Neural crest cell (in vitro differentiated cells): ENCODE measurements at places on chromosomes 12 and 14. TPM values are rescaled to one million over a fixed set of nuclear protein-coding genes. Genes with fewer than 3 reads are reported as not detected.
A peak's percentile ranks its signal among the peaks of the same experiment; 100 is the strongest.

DNA sequence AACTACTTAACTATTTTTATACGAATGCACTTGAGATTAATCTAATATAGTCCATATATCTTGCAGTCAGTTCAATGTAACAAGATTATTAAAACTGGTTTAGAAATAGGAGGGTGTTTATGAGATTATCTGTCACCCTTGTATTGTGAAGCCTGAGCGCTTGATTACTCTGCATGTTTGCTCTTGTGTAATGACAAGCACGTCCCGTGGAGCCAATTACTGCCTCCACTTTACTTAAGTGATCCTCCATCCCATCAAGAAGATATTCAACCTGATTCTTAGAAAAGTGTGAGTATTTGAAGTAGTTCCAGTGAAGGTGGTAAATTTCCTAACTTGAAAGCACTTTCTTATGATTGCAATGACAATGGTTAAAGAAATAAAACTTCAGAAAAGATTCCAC lies 415.2 kb upstream of the GARIN6 start:
- H3K4me1 ChIP-seq = peaks cover 10% of the 10 kb centered on the region
- DNase-seq = no peak
- H3K36me3 ChIP-seq = peaks cover 8% of the 10 kb centered on the region
- H3K27me3 ChIP-seq = no peaks in the 10 kb centered on the region
- H3K4me3 ChIP-seq = no peak overlapping the region
- no peak overlapping the region for H3K27ac ChIP-seq

The COQ5 gene
- 38.5 and 39.0 TPM in 2 replicates for total RNA-seq

DNA sequence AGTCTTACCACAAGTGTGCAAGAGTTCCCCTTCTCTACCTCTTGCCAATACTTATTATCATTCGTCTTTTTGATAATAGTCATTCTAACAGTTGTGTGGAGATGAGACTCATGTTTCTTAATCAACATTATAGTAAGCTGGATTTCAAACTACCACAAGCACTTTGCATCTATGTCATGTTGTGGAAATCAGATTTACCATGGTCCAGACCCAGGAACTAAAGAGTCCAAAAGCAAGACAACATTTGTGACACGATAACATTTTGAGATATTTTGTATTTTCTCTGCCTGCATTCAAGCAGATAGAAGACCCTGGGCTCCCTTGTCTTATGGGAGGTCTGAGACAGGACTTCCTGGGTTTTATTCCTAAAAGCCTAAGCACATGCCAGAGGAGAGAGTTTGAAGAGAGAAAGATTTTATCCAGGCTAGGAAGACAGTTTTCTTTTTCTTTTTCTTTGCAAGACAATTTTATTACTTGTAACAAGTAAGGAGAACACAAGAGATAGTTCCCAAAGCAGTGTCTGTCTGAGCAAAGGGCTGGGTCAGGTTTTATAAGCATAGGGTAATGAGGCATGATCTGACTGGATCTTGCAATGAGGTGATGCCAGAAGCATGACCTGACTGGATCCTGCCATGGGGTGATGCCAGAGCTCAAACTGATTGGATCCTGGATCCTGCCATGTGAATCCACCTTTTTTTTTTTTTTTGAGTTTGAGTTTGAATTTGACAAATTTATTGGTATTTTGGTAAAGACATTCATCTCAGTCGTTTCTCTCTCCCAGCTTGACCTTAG lies 180.5 kb upstream of the HMGA2 start:
- H3K27ac ChIP-seq = no peak overlapping the region
- no peaks in the 10 kb centered on the region for H3K27me3 ChIP-seq
- H3K4me3 ChIP-seq = no peak overlapping the region
- H3K4me1 ChIP-seq = peaks cover 5% of the 10 kb centered on the region
- H3K36me3 ChIP-seq = no peaks in the 10 kb centered on the region

DNA sequence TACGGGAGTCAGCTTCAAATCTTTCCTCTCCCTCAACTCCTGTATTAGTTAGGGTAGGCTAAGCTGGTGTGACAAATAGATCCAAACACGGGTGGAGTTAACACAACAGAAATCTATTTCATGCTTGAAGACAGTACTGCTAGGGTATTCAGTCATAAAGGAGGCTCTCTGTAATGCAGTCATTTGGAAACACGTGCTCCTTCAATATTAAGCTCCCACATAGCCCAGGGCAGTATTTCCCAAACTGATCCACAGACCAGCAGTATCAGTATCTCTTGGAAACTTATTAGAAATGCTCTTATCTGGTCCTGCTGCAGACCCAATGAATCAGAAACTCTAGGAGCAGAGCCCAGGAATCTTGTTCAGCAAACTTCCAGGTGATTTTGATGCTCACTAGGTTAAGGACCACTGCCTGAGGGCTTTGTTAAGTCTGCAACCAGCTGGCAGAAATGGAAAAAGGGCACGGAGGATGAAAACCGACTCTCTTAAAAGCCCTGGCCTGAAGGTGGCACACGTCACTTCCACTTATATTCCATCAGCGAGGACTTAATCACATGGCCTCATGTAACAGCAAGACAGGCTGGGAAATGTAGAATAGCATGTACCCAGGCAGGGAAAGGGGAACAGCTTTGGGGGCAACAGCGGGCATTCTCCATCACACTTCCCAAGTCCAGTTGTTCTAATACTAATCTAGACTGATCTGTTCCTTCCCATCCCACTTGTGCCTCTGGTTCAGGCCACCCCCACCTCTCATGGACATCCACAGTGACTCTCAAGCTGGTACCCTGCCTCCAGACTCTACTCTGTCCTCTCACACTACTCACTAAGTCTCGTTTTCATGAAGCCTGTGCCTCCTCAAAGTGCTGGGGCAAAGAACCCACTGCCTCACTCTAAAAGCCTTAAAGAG lies 38.2 kb upstream of the RIC8B start:
- no peak for DNase-seq
- peaks cover 23% of the 10 kb centered on the region for H3K36me3 ChIP-seq

DNA sequence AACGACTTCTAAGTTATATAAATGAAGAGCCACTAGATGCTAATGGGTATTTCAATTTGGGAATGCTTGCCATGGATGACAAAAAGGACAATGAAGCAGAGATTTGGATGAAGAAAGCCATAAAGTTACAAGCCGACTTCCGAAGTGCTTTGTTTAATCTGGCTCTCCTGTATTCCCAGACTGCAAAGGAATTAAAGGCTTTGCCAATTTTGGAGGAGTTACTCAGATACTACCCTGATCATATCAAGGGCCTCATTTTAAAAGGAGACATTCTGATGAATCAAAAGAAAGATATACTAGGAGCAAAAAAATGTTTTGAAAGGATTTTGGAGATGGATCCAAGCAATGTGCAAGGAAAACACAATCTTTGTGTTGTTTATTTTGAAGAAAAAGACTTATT lies 52.8 kb downstream of the TMTC3 start:
- H3K27ac ChIP-seq = no peak overlapping the region
- DNase-seq = no peak
- H3K4me1 ChIP-seq = no peaks in the 10 kb centered on the region
- no peaks in the 10 kb centered on the region for H3K27me3 ChIP-seq
- H3K36me3 ChIP-seq = peaks cover 3% of the 10 kb centered on the region

The SLC25A47 gene
- not detected in 2 replicates for total RNA-seq

DNA sequence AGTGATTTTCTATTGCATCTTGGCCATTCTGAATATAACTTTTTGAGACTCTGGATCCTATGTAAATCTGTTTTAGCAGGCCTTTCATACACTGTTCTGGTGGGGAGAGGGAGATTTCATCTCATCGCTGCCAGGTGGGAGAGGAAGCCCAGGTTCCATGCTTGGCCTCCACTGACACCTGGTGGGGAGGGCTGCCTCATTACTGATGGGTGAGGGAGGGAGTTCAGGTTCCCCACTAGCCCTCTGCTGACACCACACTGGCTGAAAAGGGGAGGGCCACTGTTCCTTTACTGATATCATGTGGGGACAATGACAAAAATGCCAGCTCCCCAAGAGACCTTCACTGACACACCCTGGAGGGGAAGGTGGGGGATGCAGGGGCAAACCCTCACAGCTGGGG lies 2.4 kb upstream of the GALNT8 start:
- no peak overlapping the region for H3K4me3 ChIP-seq
- no peaks in the 10 kb centered on the region for H3K4me1 ChIP-seq
- no peak for DNase-seq
- H3K27ac ChIP-seq = no peak overlapping the region
- H3K27me3 ChIP-seq = peaks cover 4% of the 10 kb centered on the region

DNA sequence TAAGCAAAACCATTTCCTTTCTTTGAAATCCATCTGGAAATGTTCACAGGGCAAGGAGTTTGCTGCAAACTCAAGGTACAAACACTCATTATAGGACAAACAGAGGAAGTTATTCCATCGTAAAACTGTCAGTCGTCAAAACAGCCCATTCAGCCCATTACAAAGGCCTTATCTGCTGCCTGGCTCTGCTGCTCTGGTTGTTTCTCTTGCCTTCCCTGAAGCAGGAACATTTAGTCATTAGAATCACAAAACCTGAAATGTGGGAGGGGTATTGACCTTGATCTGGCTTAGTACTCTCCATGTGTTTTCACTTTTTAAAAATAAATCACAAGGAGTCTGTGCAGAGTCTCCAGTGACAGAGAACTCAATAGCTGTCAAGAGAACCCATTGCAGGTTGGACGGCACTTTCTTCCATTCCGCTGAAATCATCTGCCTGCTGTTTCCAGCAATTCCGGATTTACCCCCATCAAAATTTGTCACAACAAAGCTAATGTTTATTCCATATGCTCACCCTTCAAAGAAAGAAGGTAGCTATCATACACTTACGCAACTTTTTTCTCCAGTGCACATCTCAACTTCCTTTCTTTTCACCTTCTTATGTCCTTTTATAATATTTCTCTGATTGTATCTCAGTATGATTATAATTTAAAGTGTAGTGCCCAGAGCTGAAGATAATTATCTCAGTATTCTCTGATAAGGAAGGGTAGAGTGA lies 24.6 kb upstream of the ITPR2 start:
- no peaks in the 10 kb centered on the region for H3K4me1 ChIP-seq
- H3K4me3 ChIP-seq = no peak overlapping the region
- no peaks in the 10 kb centered on the region for H3K36me3 ChIP-seq
- no peak for DNase-seq
- no peak overlapping the region for H3K27ac ChIP-seq

DNA sequence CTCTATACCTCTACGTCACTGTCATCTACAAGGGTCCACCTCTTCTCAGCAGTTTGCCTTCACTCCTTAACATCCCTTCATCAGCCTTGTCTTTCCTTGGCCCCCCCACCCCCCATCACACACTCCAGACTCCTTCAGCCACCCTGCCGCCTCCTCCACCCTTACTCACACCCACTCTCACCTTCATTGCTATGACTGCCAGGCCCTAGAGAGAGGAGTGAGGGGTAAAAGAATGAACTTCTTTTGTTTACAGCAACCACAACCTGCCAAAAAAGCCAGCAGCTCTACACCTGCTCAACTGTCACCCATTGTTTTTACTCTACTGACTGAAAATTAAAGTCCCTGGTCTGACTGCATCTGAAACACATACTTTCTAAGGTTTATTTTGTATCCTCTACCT lies 112.8 kb downstream of the DUSP6 start:
- no peak overlapping the region for H3K4me3 ChIP-seq
- H3K36me3 ChIP-seq = peaks cover 10% of the 10 kb centered on the region
- H3K27ac ChIP-seq = no peak overlapping the region

- H3K27ac ChIP-seq = peak overlapping the region; percentile 68
- DNase-seq = peak; percentile 18
- no peaks in the 10 kb centered on the region for H3K4me1 ChIP-seq
- H3K4me3 ChIP-seq = no peak overlapping the region
- no peaks in the 10 kb centered on the region for H3K36me3 ChIP-seq
- H3K27me3 ChIP-seq = no peaks in the 10 kb centered on the region
Observed at GRCh38 chr12:78470354-78471195, 394.0 kb upstream of the SYT1 start.

The BEGAIN gene
- 3.0 and 4.8 TPM in 2 replicates for total RNA-seq

GRCh38 chr12:169528-170370 lies 44.2 kb downstream of the SLC6A12 start:
- H3K27me3 ChIP-seq = peaks cover 3% of the 10 kb centered on the region
- no peak overlapping the region for H3K4me3 ChIP-seq
- DNase-seq = no peak

DNA sequence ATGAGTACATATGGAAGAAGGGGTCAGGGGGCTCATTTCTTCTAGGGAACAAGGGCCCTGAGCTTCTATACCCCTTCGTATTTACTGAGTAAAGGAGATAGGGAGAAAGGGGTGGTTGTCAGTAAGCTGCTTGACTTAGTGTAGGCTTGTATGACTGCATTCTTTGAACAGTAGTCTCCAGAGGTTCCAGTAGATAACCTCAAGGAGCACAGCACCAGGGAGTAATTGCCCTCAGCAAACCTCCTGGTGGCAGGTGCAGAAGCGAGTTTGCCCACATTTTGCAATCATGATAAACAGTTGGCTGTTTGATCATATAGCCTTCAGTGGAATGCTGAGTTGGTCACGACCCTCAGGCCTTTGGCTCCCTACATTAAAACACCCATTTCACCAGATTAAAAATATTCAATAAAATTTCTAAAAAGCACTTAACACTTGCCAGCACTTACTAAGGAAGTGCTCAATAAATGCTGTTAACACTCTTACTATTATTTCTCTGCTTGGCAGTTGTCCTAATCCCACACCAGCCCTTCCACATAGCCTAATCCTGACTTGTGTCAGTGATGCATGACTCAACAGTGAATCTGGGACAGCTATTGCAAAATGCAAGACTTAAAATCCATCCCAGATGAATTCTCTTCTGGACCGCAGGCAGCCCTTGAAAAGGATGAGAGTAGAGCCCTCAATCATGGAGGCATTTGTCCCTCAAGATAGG lies 3.7 kb upstream of the DHRS4L2 start:
- H3K4me1 ChIP-seq = peaks cover 16% of the 10 kb centered on the region
- no peak overlapping the region for H3K27ac ChIP-seq
- H3K4me3 ChIP-seq = no peak overlapping the region

DNA sequence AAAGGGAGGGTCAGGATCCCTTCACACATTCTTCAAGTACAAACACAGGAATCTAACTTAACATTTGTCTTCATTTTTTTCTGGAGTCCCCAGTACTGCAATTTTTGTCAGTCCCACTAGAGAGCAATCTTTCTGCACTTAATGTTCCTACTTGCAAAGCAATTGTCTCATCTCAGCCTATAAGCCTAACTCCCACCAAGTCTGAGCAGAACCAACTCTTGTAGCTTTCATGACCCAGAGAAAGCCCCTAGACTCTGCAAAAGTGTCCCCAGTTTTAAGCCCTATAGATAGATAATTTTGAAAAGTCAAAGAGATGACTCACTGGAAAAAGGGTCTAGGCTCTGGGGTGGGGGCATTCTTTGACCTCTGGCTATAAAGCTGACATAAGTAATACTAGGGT lies 1.8 kb upstream of the ZBTB39 start:
- no peak overlapping the region for H3K27ac ChIP-seq
- H3K27me3 ChIP-seq = peaks cover 9% of the 10 kb centered on the region
- peaks cover 29% of the 10 kb centered on the region for H3K4me1 ChIP-seq
- H3K36me3 ChIP-seq = peaks cover 7% of the 10 kb centered on the region

GRCh38 chr14:20645481-20645880 lies 4.0 kb upstream of the OR6S1 start:
- no peak for DNase-seq
- H3K36me3 ChIP-seq = no peaks in the 10 kb centered on the region

GRCh38 chr12:131264635-131265034 lies 310.9 kb downstream of the ADGRD1 start:
- peak overlapping the region; percentile 54 for H3K4me3 ChIP-seq
- H3K27me3 ChIP-seq = no peaks in the 10 kb centered on the region
- H3K36me3 ChIP-seq = no peaks in the 10 kb centered on the region
- H3K27ac ChIP-seq = no peak overlapping the region
- H3K4me1 ChIP-seq = peaks cover 37% of the 10 kb centered on the region
